ENCODE measurements at places on chromosomes 12 and 14. TPM values are rescaled to one million over a fixed set of nuclear protein-coding genes. Genes with fewer than 3 reads are reported as not detected.

Gene OR10G2
- total RNA-seq = not detected

Gene BIN2
- total RNA-seq = 0.17 TPM

Gene FLRT2
- total RNA-seq = 3.9 TPM

Gene PROX2
- not detected for total RNA-seq

Gene NANOG
- total RNA-seq = not detected

Gene CCDC177
- total RNA-seq = 0.02 TPM

Gene SERPINA9
- not detected for total RNA-seq

Gene GUCY2C
- total RNA-seq = not detected

Gene RFC5
- total RNA-seq = 39.5 TPM

Gene LGR5
- not detected for total RNA-seq

Gene LRRC43
- total RNA-seq = not detected

Gene SLC25A47
- not detected for total RNA-seq

Gene TMEM52B
- 0.08 TPM for total RNA-seq

Gene ENDOU
- total RNA-seq = not detected

Gene KCNC2
- total RNA-seq = not detected

Gene PDE6H
- total RNA-seq = not detected

Gene TTC7B
- total RNA-seq = 20.9 TPM

Gene SLC35E3
- 18.2 TPM for total RNA-seq

Gene FAM222A
- total RNA-seq = 5.1 TPM

Gene CISTR
- not detected for total RNA-seq

Gene TAS2R31
- not detected for total RNA-seq

Gene MMP19
- total RNA-seq = 0.49 TPM

Gene LDHB
- 1,689 TPM for total RNA-seq

Gene KRT82
- total RNA-seq = not detected

Gene RTL1
- 0.19 TPM for total RNA-seq

Gene PLA2G1B
- total RNA-seq = not detected

Gene SPX
- total RNA-seq = 3.6 TPM

Gene ACSS3
- total RNA-seq = not detected

Gene LRRC10
- not detected for total RNA-seq

Gene PLBD1
- total RNA-seq = 6.3 TPM

Gene ACOT6
- total RNA-seq = not detected

Gene SLC10A1
- not detected for total RNA-seq

Gene PRR13
- total RNA-seq = 260 TPM

Gene KLHDC2
- total RNA-seq = 31.7 TPM

Gene PEX5
- 24.4 TPM for total RNA-seq

Gene OAS1
- 50.3 TPM for total RNA-seq

Gene ANO4
- total RNA-seq = 0.14 TPM

Gene FOXG1
- total RNA-seq = 0.10 TPM

Gene MANSC1
- 5.3 TPM for total RNA-seq

Gene IFNG
- not detected for total RNA-seq

Gene MYH6
- 0.03 TPM for total RNA-seq

Gene ISCU
- 94.3 TPM for total RNA-seq

Gene TBX5
- not detected for total RNA-seq

Gene C12orf50
- not detected for total RNA-seq

Gene ATXN3
- 20.9 TPM for total RNA-seq

Gene PRH2
- not detected for total RNA-seq

Gene OAS2
- 0.63 TPM for total RNA-seq

Gene ZCCHC8
- total RNA-seq = 23.4 TPM

Gene AQP6
- total RNA-seq = not detected

Gene LMO3
- not detected for total RNA-seq

Gene GDF3
- total RNA-seq = not detected

Gene PPFIA2
- total RNA-seq = not detected

Gene ACACB
- 12.5 TPM for total RNA-seq

Gene IFNG-AS1
- total RNA-seq = not detected

Gene RNASE1
- 0.17 TPM for total RNA-seq

Gene C12orf54
- total RNA-seq = not detected
